ENCODE measurements at places on chromosomes 12 and 14. TPM values are rescaled to one million over a fixed set of nuclear protein-coding genes. Genes with fewer than 3 reads are reported as not detected.

The COX8C gene
- not detected for total RNA-seq

The ANKRD9 gene
- 1.6 TPM for total RNA-seq

The TAS2R42 gene
- not detected for total RNA-seq

The TAS2R50 gene
- total RNA-seq, result 1.2 TPM

The TSPAN9 gene
- total RNA-seq, result 0.65 TPM

All from naive thymus-derived CD8-positive, alpha-beta T cell (primary cell).